ENCODE measurements at places on chromosomes 7 and 10.

DNA sequence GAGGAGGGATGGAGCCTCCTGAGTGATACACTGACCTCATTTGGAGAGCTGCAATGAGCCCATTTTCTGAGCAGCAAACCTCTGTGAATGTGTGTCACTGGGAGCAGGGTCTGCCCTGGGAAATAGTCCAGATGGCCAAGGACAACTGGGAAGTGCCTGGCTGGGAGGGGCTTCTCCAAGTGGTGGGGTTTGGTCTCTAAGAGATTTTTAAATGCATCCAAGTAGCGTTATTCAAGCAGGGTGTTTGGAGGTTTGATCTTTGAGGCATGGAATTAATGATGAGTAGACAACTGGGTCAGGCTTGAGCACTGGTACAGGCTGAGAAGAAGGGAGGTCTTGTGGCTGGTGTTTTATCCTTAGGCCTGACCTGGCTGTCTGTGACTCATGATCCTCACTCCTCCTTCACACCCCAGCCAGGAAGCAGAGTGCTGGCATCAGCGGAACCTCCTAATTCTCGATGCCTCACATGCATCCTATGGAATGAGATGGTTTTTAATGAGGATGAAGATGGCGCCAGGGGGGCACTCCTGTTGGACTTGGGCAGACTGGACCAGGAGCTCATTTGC is 3.3 kb downstream of the GOLGA7B start:
- no peak for DNase-seq

DNA sequence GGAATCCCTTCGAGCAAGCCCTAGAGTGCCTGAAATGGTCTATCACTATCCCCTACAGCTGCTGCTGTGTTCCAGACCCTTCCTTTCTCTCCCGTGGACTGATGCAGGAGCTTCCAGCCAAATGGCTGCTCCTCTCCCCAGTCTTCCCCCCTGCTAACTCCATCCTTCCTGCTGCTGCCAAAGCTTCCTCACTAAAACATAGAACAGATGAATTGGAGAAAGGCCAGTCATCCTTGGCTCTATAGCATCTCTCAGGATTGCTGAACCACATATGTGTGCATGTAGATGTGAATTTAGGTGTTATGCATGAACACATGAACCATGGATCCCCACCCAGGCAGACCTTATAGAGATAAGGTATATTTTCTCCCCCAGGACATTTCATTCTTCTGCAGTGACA is 60.7 kb downstream of the GPR26 start:
- DNase-seq = no peak

DNA sequence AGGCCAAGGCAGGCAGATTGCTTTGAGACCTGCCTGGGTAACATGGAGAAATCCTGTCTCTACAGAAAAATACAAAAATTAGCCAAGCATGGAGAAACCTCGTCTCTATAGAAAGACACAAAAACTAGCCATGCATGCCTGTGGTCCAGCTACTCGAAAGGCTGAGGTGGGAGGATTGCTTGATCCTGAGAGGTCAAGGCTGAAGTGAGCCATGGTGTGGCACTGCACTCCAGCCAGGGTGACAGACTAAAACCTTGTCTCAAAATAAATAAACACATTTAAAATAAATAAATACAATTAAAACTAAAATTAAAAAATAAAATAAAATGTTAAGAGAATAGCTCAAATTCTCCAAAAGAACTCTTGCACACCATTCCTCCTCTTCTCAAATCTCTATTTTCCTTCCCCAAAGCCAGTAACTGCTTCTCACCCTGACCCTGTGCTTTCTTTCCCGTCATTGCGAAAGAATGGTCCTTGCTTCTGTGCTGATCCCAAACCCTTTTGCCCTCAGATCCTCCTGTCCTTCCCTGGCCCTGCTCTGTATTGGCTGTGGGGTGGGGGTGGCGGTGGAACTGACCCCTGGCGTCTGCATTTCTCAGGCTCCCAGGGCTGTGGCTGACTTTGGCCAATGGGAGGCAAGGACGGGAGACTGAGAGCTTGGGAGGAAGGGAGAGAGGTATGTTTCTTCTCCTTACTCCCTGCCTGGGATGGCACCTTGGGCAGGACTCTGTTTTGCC is 12.4 kb downstream of the SRGN start:
- no peak for DNase-seq

DNA sequence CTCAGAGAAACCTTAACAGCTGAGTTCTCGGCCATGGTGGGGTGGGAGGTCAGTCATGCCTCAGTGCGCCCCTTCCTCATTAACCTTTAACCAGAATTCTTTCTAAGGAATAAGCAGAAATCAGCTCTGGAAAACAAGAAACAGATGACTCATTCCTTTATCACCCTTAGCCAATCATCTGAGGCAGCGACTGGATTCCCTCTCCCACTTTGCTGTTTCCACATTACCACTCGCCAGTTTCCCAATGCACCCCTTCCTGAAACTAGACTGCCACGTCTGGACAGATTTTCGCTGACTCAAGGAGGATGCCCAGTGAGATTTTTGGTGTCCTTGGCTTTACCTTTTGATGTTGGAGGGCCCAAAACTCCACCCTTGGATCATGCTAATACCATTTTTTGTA is 223.8 kb downstream of the PLXDC2 start:
- DNase-seq = no peak

Data from cortex of kidney (tissue), 1 donor.